Small intestine (tissue), 16 donors: ENCODE measurements at places on chromosomes 3 and 15. TPM values are rescaled to one million over a fixed set of nuclear protein-coding genes. Genes with fewer than 3 reads are reported as not detected.

GRCh38 chr15:29364426-29365078 is 94.9 kb upstream of the NSMCE3 start:
- H3K36me3 ChIP-seq, result no peaks in the 10 kb centered on the region
- H3K4me3 ChIP-seq, result no peak overlapping the region
- no peak overlapping the region for H3K27ac ChIP-seq
- no peak for DNase-seq

MLH1 gene
- 29.1 TPM for polyA plus RNA-seq

- no peak overlapping the region for H3K4me3 ChIP-seq
- H3K27ac ChIP-seq, result no peak overlapping the region
- DNase-seq, result no peak
- H3K27me3 ChIP-seq, result no peaks in the 10 kb centered on the region
- H3K4me1 ChIP-seq, result no peaks in the 10 kb centered on the region
- H3K36me3 ChIP-seq, result no peaks in the 10 kb centered on the region
Observed at GRCh38 chr3:23767546-23767945, 38.2 kb upstream of the UBE2E1 start.

HIGD2B gene
- not detected for polyA plus RNA-seq

CACNA2D3 gene
- polyA plus RNA-seq, result not detected

SPRED1 gene
- 3.0 TPM for polyA plus RNA-seq

- no peak overlapping the region for H3K4me3 ChIP-seq
- DNase-seq, result no peak
- H3K4me1 ChIP-seq, result no peaks in the 10 kb centered on the region
- no peaks in the 10 kb centered on the region for H3K36me3 ChIP-seq
- H3K27me3 ChIP-seq, result peaks cover 4% of the 10 kb centered on the region
- H3K27ac ChIP-seq, result no peak overlapping the region
Observed at GRCh38 chr3:21551019-21551418, 200.0 kb downstream of the ZNF385D start.

KCNAB1 gene
- not detected for polyA plus RNA-seq
